ENCODE measurements at places on chromosomes 3 and 15.

DNA sequence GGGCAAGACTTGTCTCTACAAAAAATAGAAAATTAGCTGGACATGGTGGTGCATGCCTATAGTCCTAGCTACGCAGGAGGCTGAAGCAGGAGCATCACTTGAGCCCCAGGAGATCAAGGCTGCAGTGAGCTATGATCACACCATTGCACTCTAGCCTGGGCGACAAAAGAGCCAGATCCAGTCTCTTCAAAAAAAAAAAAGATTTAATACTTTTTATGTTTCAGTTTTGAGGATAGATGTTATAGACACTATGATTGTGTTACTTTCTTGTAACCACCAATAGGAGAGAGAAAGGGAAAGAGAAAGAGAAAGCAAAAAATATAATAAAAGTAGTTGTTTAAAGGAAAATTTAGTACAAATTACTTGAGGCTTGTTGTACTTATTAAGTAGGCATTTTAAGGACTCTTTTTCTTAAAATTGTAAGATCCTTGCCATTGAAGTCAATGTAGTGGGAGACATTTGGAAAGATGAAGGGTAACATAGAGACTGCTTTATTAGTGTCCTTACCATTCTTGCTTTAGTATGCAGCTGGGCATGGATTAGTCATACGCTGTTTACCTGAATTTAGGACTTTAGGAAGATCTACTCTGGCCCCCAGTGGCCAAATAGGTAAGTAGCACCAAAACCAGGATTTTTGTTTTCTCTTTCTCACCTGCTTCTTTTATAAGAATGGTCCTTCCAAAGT, 35.1 kb upstream of the ZDHHC23 start:
- DNase-seq: no peak

DNA sequence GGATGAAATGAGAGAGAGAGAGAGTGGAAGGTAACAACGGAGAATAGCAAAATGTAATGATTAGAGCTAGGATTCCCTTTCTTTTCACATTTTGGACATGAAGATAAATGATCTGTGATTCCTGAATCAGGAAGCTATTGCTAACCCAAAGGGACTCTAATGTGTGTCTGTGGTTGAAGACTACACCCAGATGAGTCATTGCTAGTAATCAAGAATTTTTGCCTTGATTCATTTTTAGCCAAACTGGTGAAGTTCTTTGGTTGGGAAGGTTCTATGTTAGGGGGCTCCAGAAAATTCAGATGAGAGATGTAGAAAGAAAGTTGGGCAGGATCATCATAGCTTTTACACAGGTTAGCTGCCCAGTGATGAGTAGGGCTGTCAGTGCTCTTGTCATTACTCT, 116.4 kb downstream of the DUT start:
- no peak for DNase-seq

GRCh38 chr3:198113206-198114053, 153.4 kb downstream of the LMLN start:
- peak; percentile 88 for DNase-seq

DNA sequence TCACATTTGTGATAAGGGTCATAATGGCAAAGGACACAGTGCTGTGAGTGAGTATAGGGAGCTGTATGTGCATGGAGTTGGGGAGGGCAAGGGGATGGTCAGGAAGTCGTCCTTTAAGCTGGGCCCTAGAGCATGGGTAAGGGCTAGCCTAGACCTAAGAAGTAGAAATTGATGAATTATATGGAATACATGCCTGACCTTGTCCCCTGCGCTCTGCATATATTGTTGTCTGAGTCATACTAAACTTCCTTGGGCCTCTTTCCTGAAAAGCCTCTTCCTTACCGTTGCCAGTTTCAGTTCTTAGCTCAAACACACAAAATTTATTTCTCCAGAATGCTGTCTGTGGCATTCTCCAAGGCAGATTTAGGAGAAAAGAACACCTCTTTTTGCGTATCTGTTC, 4.6 kb downstream of the SNRK start:
- no peak for DNase-seq

Measured in spleen (tissue), 13 donors.